ENCODE measurements at places on chromosomes 5 and 9.
A peak's percentile ranks its signal among the peaks of the same experiment; 100 is the strongest.

DNA sequence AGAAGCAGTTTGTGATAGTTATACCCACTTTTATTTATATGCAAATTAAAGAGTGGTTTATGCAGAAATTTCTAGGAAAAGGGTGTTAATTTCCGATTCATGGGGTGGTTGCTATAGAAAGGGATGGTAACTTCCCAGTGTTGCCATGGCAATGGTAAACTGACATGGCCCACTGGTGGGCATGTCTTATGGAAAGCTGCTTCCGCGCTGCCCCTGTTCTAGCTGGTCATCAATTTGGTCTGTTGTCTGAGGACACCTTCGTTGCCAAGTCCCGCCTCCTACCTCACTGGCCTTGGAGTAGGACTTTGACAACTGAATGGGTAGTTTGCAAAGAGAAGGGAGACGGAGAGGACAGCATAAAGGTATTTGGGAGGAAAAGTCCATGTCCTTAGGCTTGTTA, 74.0 kb upstream of the SMIM23 start:
- no peak for DNase-seq

- DNase-seq: no peak
These were observed 586.2 kb upstream of the PTGER4 start for GRCh38 chr5:40093550-40093949.

- no peak for DNase-seq
These were observed 60.7 kb downstream of the APTX start for GRCh38 chr9:32940740-32941139.

GRCh38 chr5:142233083-142234032, 91.5 kb downstream of the SPRY4 start:
- DNase-seq: no peak

GRCh38 chr5:109426075-109426474, 16.3 kb upstream of the PJA2 start:
- no peak for DNase-seq

GRCh38 chr5:77022511-77023417, 7.4 kb upstream of the AGGF1 start:
- no peak for DNase-seq

DNA sequence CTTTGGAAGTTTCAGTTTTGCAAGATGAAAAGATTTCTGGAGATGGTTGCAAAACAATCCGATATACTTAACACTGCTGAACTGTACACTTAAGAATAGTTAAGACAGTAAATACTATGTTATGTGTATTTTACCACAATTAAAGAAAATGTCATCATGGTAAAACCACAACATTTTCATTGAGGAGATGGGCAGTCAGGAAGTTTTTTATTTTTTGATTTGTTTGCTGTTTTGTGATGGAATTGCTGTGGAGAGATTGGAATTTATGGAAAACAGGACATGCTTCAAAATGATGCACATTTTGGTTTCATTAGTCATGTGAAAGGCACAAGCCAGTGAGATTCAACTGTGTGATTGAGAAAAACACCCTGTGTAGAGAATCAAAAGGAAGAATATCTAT, 90.5 kb upstream of the AGXT2 start:
- no peak for DNase-seq

GRCh38 chr5:5716665-5717064, 294.2 kb downstream of the ICE1 start:
- no peak for DNase-seq

GRCh38 chr5:155794795-155795194, 532.2 kb upstream of the SGCD start:
- no peak for DNase-seq

DNA sequence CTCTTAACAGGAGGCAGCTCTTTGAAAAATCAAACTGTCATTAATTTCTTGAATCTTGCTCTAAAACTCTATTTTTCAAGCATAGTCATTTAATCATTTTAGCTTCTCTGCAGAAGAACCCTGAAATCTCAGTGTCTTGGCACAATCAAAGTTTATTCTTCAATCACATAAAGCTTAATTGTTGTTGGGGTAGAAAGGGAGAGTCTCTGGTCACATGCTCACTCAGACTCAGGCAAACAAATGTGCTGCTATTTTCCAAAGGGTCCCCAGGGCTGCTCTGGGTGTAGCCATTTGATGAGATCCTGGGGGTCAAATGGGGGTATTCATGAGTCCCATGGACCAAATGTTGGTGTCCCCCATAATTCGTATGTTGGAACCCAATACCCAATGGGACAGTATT, 114.8 kb downstream of the MSX2 start:
- DNase-seq: no peak

GRCh38 chr5:65927503-65928321, 1.3 kb downstream of the ERBIN start:
- no peak for DNase-seq

- DNase-seq: no peak
These were observed 256.8 kb upstream of the ADAMTS16 start for GRCh38 chr5:4883360-4883759.

DNA sequence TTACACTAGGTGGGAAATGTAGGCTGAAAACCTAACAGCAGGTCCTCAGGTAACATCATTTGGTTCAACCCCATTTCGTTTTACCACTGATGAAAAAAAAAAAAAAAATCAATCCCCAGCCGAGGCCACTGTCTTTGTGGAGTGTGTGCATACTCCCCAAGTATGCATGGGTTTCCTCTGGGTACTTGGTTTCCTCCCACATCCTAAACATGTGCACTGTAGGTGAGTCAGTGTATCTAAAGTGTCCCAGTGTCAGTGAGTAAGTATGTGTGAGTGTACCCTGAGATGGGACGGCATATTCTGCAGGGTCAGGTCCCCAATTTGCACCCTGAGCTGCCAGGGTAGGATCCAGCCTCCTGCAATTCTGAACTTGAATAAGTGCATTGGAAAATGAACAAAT, 966.5 kb upstream of the DMAC1 start:
- no peak for DNase-seq

- DNase-seq: no peak
These were observed 23.8 kb downstream of the SHC3 start for GRCh38 chr9:89154651-89155336.

DNA sequence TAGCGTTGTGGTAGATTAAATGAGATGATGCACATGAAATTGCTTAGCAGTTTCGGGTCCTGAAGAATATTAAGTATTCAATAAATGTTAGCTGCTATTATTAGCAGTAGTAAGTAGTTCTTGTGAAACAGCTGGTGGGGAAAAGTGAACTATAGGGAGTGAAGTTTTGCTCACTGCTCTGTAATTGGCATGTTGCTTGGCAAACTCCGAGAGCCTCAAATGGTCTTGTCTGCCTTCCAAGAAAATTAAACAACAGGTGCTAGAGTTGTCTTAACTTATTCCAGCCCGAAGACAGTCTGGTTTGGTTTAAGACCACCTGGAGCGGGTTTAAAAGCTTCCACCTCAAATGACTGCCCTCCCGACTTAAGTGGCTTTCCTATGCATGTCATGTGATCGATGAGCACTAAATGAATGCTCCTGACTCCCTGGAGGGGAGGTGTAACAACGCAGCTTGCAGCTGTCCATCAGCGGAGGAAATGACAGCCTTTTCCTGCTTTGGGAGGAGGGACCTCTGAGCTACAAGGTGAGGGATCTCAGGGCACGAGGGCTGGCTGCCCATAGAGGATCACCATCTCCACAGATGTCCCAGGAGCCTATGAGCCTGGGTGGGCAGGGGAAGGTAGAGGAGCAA, 202.9 kb upstream of the PANK3 start:
- DNase-seq: no peak

- no peak for DNase-seq
These were observed 156.8 kb downstream of the CEP120 start for GRCh38 chr5:123266365-123266764.

GRCh38 chr5:171351536-171352073, 36.0 kb upstream of the NPM1 start:
- peak; percentile 50 for DNase-seq

- no peak for DNase-seq
These were observed 198.5 kb upstream of the FBN2 start for GRCh38 chr5:128736553-128736952.

- DNase-seq: no peak
These were observed 740.1 kb upstream of the FAM174A start for GRCh38 chr5:99795031-99795430.

GRCh38 chr9:128419061-128419925, 1.4 kb upstream of the CERCAM start:
- no peak for DNase-seq

- DNase-seq: no peak
These were observed 34.1 kb downstream of the ZNF622 start for GRCh38 chr5:16431490-16431889.

DNA sequence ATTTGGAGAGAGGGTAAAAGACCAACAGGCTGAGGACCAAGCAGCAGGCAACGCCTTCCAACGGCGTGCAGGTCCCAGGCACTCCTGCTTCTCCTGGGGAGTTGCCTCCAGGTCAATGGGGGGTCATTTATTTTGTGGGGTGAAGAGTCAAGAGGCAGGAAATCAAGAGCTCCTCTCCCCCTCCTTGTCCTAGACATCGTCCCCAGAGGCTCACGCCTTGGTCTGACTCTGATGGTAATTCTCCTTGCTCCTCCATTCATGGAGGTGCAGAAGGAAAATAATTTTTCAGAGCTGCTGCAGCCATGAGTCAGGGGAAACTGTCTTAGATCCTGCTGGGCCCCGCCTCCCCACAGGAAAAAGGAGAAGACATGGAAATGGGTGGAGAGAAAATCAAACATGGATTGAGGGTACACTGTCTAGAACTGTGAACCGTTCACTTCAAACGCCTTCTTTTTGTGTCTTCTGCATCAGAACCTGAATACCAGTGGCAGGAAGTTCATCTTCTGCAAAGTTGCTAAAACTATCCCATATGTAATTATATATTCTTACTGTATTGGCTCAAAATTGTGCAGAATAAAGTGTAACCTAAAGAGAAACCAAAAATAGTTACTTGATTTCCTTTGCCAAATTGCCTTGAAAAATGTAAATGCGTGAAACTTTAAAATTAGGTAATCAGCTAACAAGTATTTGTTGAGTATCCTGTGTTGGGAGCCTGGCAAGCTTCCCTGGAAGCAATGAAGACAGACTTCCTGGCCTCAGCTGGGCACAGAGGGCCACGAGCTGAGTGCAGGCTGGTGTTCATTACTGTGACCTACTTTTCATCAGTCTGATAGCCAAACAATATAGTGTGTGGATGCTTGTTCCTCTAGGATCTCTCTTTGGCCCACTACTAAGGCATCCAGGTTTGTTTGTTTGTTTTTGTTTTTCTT, 142.0 kb downstream of the CMYA5 start:
- no peak for DNase-seq

DNA sequence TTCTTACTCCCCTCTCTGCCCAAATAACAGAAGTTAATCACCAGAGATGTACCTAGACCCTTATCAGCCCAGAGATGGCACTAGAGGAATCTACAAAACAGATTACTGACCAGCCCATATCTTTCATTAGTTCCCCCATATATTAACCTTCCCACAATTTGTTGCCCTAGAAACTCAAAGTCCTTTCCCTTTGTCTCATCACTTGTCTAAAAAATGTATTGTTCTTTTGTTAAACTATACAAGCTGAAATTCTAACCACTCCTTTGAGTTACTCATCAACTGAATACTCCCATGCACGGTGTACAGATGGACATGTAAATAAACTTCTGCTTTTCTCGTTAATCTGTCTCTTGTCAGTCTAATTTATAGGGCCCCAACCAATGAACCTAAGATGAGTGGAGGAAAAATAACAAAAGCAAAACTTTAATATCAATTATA, 130.9 kb downstream of the CCDC192 start:
- no peak for DNase-seq

DNA sequence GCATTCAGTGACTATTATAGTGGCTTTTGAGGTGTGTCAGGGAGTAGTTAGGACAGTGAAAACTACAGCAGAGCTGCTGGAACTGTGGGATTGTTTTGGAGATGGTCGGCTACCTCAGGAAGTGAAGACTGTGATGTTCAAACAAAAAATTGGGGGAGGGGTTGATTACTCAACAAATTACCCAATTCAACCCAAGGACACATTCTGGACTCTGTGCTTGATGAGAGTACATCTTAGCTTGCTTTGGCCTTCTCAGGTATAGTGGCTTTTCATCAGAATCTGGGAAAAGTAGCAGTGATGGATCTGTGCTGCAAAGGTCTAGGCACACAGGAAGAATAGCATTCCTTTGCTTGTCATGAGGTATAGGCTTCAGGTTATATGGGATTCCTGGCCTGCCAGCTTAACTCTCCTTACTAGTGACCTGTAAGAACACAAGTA, 47.0 kb downstream of the SLC44A1 start:
- DNase-seq: no peak

DNA sequence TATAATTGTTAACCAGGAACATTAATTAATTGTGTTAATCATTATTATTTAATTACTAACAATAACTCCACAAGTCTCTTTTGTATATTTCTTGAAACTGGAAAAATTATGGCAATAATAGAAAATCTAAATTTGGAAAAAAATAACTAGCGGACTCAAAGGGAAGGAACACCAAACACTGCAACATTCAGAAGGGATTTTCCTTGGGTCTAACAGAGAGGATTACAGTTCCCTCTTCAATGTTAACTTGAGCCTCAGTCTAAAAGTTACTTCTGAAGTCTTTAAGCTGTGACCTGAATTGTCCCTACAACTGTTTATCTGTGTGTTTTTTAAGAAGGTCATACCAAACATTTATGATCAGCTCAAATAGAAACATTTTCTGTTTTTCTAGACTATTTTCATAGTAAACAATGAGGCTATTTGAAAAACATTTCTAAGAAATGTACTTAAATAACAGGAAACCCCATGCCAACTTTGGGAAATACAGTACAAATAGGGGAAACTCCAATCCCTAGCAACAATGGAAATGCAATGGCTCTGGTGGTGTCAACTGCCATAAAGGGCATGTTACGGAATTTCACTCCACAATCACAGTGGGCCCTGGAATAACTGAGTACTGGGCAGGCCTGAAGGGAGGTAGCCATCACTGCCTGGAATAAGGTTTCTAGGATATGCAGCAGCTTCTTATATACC, 61.2 kb downstream of the MCTP1 start:
- DNase-seq: no peak

DNA sequence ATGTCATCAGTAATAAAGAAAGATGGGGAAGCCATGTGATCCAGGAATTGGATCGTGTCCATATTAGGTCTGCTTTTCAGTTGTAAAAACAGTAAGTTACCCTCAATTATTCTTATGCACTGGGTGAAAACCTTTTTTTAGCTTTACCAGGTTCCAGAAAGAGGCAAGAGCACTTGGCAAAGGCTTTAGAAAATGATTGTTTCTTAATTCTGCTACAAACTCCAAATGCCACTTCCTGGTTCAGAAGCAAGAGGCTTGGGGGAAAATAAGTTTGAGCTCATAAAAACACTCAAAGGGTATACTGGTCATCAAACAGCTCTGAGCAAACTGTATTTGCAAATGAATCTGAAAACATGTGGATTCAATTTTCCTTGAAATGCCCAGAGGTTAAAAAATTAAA, 615.6 kb downstream of the EBF1 start:
- DNase-seq: peak; percentile 24

DNA sequence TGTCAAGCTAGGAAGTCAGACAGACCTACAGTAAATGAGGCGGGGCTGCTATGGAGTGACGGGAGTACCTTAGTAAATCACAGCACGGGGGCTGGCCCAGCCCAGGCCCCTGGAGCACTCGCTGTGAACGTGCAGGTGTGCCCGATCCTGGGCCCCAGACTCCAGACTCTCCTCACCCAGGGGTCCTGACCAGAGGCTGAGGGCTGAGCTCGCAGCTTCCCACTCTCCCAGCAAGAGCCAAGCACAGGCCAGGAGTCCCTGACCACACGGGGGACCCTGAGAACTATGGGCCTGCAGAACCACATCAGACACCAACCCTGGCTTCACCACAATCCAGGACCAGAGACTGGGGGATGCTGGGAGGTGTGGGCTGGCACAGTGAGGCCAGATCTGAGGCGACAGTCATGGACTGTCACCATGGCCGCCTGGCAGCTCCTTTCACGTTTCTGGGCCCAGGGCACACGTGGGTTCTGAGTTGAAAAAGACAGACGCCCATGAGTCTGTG, 73.4 kb downstream of the ADAMTS2 start:
- no peak for DNase-seq
